ENCODE measurements at places on chromosomes 16 and 17.

GRCh38 chr17:48594538-48595277, 1.1 kb upstream of the HOXB5 start:
- DNase-seq, result no peak

GRCh38 chr17:57544401-57544800, 200.7 kb downstream of the CCDC182 start:
- no peak for DNase-seq

GRCh38 chr16:79784007-79784406, 183.5 kb upstream of the MAF start:
- DNase-seq, result no peak

DNA sequence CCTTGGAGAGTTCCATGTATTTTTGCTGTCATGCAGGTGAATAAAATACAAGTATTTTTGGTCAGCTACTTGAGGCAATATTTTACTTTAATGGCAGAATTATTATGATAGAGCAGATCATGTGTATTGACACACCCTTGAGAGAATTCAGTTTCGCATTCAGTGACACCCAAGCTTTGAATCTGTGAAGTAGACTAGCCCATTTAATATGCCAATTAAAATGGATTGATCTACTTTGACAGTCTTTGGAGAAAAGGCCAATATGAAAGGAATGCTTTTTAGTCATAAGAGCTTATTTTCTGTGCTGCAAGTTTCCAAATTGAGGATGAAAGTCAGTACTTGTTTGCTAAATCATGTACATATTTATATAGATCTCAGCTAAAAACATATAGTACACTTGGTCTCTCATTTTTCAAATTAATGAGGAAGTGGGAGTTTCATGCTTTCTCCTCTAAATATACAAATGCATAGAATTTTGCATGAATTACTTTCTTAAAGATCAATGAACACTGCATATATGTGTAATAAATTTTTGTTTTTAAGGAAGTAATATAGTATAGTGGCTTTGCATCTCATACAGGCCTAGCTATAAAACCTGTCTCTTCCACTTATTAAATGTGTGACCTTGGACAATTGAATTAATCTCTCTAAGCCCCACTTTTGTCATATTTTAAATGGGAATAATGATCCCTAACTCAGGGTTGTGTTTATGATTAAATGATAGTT, 161.5 kb downstream of the PHKB start:
- DNase-seq, result no peak

DNA sequence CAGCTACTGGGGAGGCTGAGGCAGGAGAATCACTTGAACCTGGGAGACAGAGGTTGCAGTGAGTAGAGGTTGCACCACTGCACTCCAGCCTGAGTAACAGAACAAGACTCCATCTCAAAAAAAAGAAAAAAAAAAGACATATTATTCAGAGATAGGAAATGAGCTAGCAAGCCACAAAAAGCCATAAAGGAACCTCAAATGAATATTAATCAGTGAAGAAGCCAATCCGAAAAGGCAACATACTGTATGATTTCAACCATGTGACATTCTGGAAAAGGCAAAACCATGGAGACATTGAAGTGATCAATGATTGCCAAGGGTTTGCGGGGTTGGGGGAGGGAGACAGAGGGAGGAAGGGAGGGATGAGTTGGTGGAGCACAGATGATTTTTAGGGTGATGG, 8.4 kb upstream of the EXOC7 start:
- no peak for DNase-seq

Data from GM12891 (cell line).